ENCODE measurements at places on chromosomes 3 and 15. TPM values are rescaled to one million over a fixed set of nuclear protein-coding genes. Genes with fewer than 3 reads are reported as not detected.

Gene DHX30
- 106 TPM for total RNA-seq

Gene DAG1
- total RNA-seq, result 11.3 TPM

Gene SLC9C1
- not detected for total RNA-seq

Gene CSTA
- total RNA-seq, result 3.8 TPM

Gene HAUS2
- 43.5 TPM for total RNA-seq

Gene TLNRD1
- total RNA-seq, result 12.8 TPM

Gene NRROS
- 1.0 TPM for total RNA-seq

Gene TUSC2
- total RNA-seq, result 38.1 TPM

Gene FGD5
- total RNA-seq, result not detected

Gene FAM240A
- not detected for total RNA-seq

Gene STRC
- 1.2 TPM for total RNA-seq

All from Karpas-422 (cell line).